Activated effector memory CD4-positive, alpha-beta T cell treated with anti-CD3 and anti-CD28 coated beads, Interleukin-2, amount 50 U/mL, for 16 hours (primary cell): ENCODE measurements at places on chromosomes 3 and 15.
A peak's percentile ranks its signal among the peaks of the same experiment; 100 is the strongest.

GRCh38 chr3:44966795-44967278 lies 9.1 kb downstream of the ZDHHC3 start:
- no peak for DNase-seq

DNA sequence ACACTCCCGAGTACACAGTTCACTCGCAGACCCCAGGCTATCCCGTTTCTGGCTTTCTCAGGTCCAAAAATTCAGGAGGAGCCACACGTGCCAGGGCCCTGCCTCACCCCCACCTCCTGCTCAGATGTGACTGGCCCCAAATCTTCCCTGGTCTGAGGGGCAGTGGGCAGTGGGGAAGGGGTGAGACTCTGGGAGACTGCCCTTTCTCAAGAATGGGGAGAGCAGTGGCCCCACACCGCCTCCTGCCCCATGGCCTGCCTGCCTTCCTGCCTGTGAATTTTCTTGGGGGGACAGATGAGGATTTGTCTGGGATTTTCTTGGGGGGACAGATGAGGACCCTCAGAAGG lies 174.6 kb downstream of the MEGF11 start:
- DNase-seq: peak; percentile 28

- DNase-seq: no peak
These were observed 360.9 kb downstream of the ZNF385D start for GRCh38 chr3:21390136-21390535.

DNA sequence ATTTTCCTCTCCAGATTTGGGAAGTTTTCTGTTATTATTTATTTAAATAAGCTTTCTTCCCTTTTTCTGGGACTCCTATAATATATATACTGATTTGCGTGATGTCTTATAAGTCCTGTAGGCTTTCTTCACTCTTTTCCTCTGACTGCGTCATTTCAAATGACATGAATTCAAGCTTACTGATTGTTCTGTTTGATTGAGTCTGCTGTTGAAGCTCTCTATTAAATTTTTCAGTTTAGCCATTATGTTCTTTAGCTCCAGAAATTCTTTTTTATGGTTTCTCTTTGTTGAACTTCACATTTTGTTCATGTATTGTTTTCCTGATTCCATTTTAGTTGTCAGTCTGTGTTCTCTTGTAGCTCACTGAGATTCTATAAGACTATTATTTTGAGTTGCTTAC lies 135.8 kb upstream of the PRR23C start:
- no peak for DNase-seq

GRCh38 chr3:43247561-43248184 lies 38.7 kb upstream of the SNRK start:
- no peak for DNase-seq

DNA sequence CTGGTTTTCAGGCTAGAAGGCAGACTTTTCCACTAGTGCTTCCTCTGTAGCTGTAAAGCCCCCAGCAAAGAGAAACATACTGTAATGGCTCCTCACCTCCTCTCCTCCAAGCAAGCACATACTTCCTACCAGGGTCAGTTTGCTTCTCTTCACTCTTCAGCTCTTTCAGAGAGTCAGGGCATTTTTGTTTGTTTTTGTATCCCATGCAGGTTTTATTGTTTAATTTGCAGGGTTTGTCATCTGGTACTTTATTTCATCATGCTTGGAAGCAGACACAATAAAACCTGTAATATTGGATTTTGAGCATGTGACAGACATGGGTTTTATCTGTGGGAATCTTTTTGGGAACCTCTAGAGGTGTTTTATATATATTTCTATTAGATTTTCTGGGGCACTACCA lies 753.3 kb upstream of the ROBO1 start:
- DNase-seq: no peak

DNA sequence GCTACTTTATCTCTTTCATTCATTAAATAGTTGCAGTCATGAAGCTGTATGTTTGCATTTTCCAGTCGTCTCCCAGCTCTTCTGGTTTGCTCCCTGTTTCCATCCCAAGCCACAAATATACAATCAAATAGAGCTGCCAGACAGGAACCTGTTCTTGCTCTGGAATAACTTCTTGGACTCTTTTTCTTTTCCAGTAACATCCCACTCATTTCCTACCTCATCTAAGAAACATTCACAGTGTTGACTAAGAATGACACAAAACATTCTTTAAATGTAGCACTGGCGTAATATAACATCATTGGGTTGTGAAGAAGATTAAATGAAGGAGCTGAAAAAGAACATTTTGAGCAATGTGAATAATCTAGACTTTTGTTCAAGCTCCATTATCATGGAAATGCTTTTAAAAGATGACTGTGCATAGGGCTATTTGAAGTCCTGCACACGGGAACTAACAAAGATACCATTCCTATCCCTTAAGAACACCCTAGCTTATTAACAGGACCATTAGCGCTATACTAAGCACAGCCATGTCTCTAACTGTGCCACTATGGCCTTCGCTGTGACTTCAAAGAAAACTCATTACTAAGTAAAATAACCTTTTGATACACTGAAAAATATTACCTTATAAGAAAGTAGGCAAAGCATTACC lies 574.0 kb downstream of the NAALADL2 start:
- no peak for DNase-seq
